NCI-H1105 (cell line): ENCODE measurements at places on chromosomes 7 and 10.

DNA sequence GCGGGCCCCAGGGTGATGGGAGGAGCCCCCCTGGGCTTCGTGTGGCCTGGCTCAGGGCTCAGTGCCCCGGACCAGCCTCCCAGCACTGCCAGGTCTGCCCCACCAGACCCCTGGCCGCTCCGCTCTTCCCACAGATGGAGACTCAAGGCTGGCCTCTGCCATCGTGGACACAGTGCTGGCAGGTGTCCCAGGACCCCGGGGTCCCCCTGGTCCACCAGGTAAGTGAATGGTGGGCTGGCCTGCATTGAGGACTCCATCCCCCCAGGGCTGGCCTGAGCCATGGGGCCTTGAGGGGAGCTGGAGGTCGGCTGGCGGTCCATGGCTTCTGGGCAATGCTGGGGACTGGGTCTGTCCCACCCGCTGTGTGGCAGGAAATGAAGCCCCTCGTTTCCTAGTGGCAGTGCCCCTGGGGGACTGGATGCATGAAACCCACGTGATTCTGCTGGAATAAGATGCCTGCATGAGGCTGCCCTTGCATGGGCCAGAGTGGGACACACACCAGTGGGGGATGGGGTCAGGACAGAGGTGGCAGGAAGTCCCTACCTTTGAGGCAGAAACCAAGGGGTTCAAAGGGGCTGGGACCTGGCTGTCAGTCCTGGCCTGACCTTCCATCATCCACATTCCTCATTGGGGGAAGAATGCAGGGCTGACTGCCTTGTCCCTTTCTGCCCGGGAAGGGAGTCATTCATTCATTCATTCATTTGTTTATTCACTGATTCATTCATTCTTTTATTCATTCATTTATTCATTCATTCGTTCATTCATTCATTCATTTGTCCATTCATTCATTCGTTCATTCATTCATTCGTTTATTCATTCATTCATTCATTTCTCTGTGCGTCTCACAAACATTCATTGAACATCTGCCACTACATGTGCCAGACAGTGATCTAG lies 81.8 kb downstream of the MYL10 start:
- no peak for DNase-seq

- DNase-seq = no peak
These were observed 16.1 kb upstream of the PLXNA4 start for GRCh38 chr7:132592231-132592920.

GRCh38 chr7:131950758-131951157 lies 394.3 kb upstream of the PODXL start:
- no peak for DNase-seq

- DNase-seq = no peak
These were observed 156.5 kb downstream of the CSTF2T start for GRCh38 chr10:51542853-51543252.

DNA sequence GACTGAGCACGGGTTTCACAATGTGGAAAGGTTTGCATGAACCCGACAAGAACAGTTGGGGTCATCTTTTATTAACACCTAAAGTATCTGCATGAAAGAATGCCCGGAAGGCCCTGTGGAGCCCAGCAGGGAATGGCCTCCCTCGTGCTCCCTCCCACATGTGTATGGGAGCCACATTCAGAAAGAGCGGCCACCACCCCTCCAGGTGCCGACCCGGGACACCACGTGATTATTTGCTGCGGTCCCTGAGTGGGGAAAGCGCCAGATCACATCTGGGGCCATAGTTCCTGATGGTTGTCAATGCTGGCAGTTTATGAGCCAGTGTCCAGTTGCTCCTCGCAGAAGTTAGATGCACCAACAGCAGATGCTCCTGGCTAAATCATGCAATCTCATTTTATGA lies 571.4 kb downstream of the TCERG1L start:
- no peak for DNase-seq

DNA sequence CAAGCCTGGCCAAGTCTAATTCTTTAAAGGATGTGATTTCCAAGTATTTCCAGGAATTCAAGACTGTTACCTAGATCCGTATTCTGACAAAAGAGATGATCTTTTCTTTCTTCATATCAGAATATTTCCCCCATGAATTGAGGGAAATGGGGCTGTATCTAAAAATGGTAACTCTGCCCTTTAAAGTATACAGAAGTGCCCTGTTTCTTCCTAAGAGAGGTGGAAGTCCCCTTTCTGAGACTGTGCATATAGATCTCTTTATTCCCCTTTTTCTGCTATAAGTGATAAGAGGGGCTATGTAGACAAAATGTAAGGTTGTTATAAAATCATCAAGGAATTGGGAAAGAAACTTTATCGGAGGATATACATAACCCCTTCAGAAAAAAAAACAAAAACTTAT lies 287.1 kb upstream of the KAT6B start:
- no peak for DNase-seq

GRCh38 chr10:125209591-125210355 lies 49.4 kb upstream of the CTBP2 start:
- DNase-seq = no peak
